ENCODE measurements at places on chromosomes 7 and 10.

DNA sequence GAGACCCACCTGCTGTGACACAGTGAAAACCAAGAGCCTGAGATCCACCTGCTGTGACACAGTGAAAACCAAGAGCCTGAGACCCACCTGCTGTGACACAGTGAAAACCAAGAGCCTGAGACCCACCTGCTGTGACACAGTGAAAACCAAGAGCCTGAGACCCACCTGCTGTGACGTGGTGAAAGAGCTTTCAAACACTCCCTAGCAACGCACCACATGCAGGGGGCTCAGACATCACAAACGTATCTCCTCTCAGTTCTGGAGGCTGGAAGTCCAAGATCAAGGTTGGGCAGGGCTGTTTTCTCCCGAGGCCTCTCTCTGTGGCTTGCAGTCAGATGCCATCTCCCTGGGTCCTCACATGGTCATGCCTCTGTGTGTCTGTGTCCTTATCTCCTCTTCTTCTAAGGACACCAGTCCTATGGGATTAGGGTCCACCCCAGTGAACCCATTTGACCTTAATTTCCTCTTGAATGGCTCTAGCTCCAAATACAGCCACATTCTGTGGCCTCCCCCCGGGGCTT is 43.8 kb downstream of the INSIG1 start:
- no peak for DNase-seq

- DNase-seq: no peak
Observed at GRCh38 chr10:78537018-78537417, 503.4 kb downstream of the RPS24 start.

DNA sequence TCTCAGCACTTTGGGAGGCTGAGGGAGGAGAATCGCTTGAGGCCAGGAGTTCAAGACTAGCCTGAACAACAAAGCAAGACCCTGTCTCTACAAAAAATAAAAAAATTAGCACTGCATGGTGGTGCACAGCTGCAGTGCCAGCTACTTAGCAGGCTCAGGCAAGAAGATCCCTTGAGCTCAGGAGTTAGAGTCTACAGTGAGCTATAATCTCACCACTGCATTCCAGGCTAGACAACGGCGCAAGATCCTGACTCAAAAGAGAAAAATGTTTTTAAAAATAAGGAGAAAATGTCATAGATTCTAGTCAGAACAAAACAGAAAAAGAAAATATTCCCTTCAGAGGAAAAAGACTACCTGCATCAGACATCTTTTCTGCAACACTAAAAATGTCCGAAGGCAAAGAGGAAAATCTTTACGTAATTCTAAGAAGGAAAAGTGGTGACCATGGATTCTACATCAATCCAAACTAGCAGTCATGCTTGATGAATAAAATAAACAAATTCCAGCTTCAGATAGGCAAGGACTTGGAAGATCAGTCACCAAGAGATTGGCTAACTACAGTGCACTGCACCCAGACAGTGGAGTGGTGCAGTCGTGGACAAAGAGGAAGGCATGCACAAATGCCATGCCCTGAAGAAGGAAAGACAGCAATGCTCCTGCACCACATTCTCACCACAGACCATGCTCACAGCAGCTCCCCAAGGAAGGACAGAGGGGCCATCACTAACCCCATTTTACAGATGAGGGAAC is 54.3 kb downstream of the ERCC6 start:
- DNase-seq: no peak

DNA sequence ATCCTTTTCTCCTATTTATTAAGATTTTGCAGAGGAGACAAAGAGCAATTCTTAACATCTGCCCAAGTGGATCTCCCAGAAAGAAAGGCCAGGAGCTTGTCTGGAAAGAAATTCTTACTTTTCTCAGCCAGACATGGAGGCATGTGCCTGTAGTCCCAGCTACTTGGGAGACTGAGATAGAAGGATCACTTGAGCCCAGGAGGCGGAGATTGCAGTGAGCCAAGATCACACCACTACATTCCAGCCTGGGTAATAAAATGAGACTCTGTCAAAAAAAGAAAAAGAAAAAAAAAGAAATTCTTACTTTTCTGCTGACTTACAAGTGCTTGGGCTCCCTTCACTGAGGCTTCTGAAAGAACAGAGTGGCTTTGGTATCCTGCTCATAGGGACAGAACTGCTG is 2.4 kb upstream of the CYP3A43 start:
- no peak for DNase-seq

GRCh38 chr7:133550145-133550544 is 297.3 kb downstream of the EXOC4 start:
- no peak for DNase-seq

DNA sequence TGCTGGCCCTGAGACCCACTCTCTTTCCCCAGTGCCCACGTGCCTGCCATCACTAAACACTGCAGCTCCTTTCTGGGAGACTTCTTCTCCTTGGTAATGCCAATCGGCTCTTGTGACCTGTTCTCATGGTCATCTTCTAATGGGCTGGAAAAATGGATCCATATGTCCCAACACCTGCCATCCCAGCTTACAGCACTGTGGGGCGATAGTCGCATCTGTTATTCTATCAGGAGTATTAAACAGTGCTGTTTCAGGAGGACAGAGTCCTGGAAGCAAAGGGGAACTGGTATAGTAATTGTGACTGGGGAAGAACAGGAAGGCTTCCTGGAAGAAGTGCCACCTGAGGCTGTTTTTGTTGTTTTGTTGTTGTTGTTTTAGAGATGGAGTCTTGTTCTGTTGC is 411.2 kb downstream of the GLRX3 start:
- DNase-seq: no peak

GRCh38 chr10:28879875-28880682 is 202.8 kb downstream of the BAMBI start:
- DNase-seq: no peak

All from body of pancreas (tissue), 4 donors.